ENCODE measurements at places on chromosomes 6 and 20. TPM values are rescaled to one million over a fixed set of nuclear protein-coding genes. Genes with fewer than 3 reads are reported as not detected.
A peak's percentile ranks its signal among the peaks of the same experiment; 100 is the strongest.

DNA sequence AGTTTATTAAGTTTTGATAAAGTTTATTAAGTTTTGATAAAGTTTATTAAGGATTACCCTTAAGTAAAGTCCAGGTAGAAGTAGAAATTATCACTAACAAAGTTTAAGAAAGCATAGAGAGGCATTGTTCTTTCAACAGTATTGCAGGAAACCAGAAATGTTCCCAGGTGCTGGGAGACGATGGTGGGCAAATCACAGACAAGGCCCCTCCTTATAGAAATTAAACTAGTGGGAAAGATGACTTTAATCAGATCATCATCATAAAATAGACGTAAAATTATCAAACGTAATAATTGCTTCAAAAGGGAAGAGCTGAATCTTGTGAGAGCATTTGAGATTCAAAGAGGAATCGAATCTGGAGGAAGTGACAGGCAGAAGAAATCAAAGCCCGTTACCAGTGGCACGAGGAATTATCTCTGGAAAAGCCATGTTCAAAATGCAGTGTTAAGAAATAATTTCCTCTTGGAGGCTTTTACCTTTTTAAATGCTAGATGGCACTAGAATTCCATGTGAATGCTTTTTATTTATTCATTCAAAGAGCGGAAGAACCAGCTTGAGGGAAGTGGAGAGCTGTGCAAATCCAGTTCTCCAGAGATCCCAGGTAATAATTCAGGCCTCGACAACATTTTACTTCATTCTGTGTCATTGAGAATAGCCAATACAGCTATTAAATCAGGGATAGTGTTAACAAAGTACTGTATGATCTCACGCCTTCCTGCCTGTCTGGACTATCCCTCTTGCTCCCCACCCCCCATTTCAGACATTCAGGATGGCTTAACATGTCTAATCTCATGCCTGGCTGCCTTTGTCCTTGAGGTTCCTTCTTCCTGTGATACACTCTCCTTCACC, 1.0 kb upstream of the APMAP start:
- peak; percentile 30 for DNase-seq

KCNK16 gene
- total RNA-seq: not detected

DNA sequence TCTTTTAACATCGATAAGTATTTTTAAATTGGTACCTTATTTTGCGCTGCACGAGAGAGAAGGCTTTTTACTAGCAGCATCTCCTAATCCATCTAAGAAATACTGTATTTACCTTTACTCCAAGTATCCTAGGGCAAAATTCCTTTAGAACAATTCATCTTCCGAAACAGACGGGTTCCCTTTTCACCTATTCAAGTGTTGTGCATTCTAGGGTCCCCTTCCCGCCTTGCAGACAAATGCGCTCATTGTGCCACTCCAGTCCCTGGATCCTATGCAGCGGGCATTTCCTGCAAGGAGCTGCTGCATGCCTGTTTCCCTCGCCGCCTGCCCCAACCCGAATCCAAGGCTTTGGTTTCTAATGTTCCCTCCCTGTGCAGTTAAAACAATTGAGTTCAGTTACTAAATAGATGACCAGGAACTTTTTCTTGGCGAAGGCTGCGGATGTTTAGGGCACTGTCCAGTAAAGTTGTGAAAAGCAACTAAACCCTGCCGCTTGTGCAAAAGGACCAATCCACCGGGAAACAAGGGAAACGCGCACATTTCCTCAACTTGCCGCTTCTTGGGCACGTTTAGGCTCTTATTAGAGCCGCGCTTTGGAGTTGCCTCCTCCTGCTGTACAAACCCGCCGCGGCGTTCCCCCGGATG, 556 bp upstream of the SCAF8 start:
- no peak for DNase-seq

GRCh38 chr6:42555477-42556457, 8.1 kb upstream of the UBR2 start:
- DNase-seq: no peak
